ENCODE measurements at places on chromosomes 5 and 9.

DNA sequence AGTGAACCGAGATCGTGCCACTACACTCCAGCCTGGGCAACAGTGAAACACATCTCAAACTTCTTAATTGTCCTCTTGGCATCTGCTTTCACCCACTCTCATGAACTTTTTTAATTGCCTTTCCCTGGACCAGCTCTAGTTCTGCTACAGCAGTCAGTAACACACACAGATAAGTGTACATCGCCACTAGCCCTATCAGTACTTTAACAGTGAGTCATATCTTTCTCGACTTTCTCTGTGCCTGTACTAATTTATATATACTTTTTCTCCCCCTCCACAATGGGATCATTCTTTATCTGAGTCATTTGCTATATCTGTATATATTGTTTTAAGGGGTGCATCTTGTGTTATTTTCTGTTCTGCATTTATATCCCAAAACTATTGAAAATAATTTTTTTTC lies 6.7 kb downstream of the CDC37L1 start:
- no peak for DNase-seq

- DNase-seq: no peak
These were observed 45.9 kb downstream of the LARP1 start for GRCh38 chr5:154801083-154801482.

DNA sequence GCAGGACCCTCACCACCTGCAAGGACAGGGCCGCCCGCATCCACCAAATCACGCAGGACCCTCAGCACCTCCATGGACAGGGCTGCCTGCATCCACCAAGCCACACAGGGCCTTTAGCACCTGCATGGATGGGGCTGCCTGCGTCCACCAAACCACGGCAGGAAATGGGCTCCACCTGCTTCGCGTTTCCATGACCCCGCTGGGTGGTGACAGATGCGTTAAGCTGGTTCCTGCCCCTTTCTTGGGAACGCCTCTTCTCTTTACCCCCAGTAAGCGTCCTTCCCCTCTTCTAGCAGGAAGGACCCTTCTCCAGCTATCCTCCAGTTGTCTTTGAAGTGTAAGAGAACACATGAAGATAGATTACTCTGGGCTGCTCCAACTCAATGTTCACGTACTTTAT lies 13.5 kb downstream of the FBP1 start:
- DNase-seq: no peak

DNA sequence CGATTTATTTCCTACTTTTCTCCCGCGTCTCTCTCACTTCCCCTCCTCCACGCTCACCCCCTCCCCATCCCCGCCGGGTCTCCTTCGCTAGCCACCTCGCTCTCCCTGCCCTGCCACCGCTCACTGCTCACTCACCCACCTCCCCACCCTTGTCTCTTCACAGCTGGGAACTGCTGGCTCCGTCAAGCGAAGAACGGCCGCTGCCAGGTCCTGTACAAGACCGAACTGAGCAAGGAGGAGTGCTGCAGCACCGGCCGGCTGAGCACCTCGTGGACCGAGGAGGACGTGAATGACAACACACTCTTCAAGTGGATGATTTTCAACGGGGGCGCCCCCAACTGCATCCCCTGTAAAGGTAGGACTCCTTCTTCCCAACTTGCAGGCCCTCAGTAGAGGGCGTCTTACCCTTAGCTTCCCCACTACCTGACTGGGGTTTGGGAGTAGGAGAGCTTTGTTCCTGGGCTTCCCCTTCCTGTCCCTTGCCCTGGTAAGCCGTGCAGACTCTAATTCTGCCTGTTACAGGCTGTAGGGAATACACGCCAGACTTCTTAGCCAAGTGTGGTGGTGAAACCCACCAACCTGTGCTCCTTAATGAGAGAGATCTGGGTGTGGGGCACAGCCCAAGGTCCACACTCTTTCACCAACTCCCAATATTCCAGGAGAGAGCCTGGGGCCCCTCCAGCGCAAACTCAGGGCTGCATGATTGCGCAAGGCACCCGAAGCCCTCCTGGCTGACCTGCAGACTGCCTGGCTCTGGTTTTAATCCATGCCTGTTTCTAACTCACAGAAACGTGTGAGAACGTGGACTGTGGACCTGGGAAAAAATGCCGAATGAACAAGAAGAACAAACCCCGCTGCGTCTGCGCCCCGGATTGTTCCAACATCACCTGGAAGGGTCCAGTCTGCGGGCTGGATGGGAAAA lies 2.5 kb downstream of the FST start:
- no peak for DNase-seq

- DNase-seq: no peak
These were observed 65.9 kb downstream of the HABP4 start for GRCh38 chr9:96515621-96516470.

GRCh38 chr5:177508221-177508611 lies 1.4 kb downstream of the DOK3 start:
- no peak for DNase-seq

GRCh38 chr5:106510321-106510720 lies 1160.4 kb downstream of the EFNA5 start:
- DNase-seq: no peak

- no peak for DNase-seq
These were observed 20.0 kb upstream of the GRPEL2 start for GRCh38 chr5:149325166-149325735.

GRCh38 chr5:134398609-134399155 lies 13.0 kb downstream of the CDKN2AIPNL start:
- DNase-seq: no peak

DNA sequence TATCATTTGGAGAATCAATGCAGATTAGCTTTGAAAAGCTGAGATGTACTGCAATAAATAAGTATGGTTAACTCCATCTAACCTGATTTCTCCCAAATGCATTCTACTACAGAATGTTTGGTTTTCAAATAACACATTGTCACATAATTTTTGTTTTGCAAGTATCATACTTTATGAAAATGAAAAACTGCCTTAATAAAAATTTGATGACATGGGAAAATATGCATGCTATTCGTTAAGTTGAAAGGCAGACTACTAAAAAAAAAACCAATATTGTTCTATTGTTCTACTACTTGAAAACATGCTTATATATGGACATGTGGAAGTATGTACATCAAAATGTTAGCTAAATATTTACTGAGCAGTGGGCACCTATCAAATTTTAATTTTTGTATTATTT lies 668.9 kb downstream of the HTR1A start:
- DNase-seq: no peak

DNA sequence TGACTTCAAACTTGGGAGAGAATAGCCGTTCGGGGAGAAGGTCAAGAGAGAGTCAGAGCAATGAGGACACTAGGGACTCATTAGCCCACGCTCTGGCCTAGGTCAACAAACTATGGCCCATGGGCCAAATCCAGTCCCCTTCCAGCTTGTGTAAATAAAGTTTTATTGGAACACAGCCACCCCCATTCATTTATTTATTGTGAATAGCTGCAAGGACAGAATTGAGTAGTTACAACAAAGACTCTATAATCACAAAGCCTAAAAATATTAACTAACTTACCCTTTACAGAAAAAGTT lies 33.1 kb upstream of the TRIM32 start:
- DNase-seq: no peak

DNA sequence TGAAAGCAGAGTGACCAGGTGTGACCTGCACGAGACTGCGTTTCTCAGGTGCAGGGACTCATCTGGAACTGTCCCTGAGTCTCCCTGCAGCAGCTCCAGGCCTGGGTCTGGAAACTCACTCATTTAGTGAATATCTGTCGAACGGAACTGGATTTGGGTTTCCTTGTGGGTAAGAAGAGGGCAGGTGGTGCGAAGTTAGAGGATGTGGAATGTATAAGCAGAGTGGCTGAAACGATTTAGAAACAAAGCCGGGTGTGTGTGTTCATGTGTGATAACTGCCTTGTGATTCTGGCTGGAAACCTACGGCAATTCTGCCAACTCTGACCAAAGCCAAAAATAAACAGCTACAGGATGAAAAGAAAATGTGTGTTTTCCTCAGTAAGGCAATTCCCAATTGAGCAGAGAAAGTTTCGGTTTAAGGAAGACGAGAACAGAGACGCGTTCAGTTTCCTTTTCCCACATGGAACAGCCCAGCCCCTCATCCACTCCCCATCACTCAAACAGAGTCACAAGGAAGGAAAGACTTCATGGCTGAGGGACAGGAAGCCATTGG lies 130.3 kb downstream of the NSG2 start:
- no peak for DNase-seq

DNA sequence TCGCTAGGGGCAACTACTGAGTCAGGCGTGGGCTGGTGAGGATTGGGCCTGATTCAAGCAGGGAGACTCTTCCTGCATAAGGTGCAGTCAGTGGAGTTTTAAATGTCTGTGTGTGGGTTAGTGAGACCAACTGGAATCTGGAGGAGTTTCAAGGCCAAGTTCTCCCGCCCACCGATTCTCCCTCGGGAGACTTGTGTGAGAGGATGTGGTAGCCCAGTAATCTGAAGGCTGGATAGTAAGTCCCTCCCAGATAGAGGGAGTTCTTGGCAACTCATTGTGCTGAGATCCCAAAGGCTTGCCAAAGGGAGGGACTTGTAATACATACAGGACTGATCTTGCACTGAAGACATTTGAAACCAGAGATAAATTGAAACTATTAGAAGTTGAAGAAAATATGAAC lies 51.8 kb downstream of the WDR36 start:
- DNase-seq: no peak

Data from CD4-positive, alpha-beta T cell treated with Interleukin-17A for 1 hour (primary cell).